Uterus (tissue), 4 donors: ENCODE measurements at places on chromosomes 3 and 15.

- DNase-seq: peak; percentile 54
These were observed 562 bp downstream of the NBEAL2 start for GRCh38 chr3:46979958-46980497.

GRCh38 chr15:33888176-33888575 lies 80.1 kb upstream of the CHRM5 start:
- DNase-seq: no peak

DNA sequence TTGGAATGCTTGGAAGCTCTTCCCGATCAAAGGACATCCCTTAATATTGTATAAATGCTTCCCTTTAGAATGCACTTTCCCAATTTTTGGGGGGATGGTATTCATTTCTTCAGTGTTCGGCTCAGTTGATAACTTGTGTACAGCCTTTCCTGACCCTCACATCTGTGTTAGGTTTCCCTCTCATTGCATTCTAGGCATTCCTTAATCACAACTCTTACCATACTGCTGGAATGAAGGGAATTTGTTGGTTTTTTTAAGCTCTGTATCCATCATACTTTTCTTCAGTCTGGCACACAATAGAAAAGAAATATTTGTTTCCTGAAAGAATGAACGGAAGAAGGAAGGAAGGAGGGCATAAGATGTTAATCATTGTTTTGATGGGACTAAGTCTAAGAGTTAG lies 119.5 kb downstream of the CHST2 start:
- no peak for DNase-seq

DNA sequence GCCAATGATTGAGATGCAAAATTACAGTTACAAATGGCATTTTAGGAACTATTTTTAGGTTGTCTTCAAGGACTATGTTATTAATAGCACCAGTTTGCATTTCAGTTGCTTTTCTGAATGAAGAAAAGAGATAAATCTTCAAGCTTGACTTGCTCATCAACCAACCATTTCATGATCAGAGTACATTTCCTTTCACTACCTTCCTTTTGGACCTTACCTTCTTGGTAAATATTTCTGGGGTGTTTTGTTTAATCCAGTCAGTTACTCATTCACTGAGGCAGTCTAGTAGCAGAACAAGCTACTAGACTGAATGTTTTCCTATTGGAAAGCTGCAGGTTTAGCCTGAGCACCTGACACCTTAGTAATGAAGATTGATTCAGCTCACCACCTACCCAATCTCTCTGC lies 8.2 kb downstream of the SLC27A2 start:
- no peak for DNase-seq

- no peak for DNase-seq
These were observed 32.2 kb upstream of the BCL2A1 start for GRCh38 chr15:80003171-80003570.

DNA sequence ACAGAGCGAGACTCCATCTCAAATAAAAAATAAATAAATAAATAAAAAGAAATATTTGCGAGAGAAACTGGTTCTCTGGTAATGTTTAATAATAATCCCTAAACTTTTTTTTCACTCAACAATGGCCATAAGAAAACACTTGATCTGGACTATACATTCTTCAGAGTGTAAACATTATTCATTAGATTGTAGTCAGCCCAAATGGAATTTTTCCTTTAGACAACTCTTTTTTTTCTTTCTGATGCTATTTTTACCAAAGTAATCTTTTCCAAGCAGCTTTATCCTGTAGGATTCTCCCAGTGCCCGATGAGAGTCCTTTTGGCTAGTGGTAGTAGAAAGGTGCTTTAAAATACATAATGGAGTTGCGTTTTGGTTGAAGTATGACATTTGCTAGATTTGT lies 90.4 kb downstream of the NEDD4 start:
- no peak for DNase-seq

- DNase-seq: no peak
These were observed 49.0 kb upstream of the OSBPL11 start for GRCh38 chr3:125644036-125645005.

- DNase-seq: no peak
These were observed 105.6 kb downstream of the LPP start for GRCh38 chr3:188259596-188259995.

DNA sequence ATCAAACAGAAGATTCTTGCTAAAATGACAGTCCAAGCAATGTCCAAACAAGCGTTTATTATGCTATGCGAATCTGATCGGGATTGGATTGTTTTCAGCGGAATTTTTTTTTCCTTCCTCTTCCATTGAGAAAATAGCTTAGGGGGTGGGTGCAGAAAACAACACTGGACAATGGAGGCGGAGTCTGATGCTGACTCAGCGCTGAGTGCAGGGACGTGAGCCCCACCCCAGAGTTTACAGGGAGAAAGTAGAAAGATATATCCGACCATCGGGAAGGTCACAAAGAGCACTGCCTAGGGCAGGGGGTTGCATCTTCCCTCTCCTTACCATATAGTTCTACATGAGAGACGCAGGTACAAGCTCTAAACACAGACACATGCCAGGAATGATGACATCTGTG lies 117.0 kb downstream of the FOXP1 start:
- DNase-seq: no peak

GRCh38 chr3:56990641-56991015 lies 69.8 kb upstream of the SPATA12 start:
- DNase-seq: no peak

- DNase-seq: no peak
These were observed 86.0 kb upstream of the VEPH1 start for GRCh38 chr3:157589211-157589610.

DNA sequence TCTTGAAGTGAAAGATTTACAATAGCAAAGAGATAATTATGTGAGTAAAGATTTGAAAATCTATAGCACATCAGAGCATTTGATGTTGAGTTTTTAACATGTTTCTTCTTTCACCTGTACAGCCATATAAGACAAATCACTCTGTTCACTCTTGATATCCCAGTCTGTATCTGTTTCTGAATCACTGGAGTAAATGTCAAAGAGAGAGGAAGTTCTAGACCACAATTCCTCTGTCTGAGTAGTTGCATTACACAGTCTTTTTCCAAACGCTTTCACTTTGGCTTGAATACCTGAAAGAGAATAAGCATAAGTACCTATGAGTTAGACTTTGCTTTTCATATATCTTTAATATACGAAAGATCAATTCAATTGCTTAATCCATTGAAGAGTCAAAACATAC lies 9.9 kb downstream of the THAP10 start:
- no peak for DNase-seq

- no peak for DNase-seq
These were observed 29.0 kb downstream of the ADIPOQ start for GRCh38 chr3:186871403-186871924.

DNA sequence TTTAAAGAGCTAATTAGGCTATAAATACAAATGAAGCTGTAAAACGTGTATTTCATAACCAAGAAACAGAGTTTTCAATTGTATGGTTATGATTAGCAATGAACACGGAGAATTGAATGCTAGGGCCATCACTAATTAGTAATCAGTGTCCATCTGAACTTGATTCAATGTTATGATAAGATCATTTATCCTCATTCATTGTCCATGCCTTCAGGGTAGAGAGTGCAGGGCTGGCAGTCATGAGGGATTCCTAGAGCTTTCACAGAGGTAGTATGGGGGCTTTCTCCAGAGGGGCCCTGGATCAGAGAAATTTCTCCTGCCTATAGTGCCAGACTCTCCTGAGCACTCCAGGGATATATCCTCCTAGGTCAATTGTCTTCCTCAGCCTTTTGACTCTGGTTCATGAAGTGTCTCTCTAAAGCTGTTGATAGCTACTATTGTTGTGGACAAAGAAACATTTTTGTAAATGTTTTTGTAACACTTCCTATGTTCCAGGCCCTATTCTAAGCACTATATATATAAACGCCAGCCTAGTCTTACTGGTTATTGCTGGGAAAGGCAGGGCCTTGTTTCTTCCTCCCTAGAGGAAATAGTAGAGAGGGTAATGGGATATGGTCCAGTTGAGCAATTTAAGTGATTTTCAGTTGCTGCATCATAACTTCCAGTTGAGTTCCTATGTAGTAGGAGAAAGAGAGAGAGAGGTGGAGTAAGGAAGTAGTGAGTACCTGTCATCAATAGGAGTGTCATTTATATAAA lies 249.0 kb downstream of the NFKBIZ start:
- no peak for DNase-seq

- no peak for DNase-seq
These were observed 29.5 kb downstream of the KCNAB1 start for GRCh38 chr3:156149876-156150275.

GRCh38 chr3:48478626-48479555 lies 25.1 kb downstream of the SHISA5 start:
- no peak for DNase-seq

DNA sequence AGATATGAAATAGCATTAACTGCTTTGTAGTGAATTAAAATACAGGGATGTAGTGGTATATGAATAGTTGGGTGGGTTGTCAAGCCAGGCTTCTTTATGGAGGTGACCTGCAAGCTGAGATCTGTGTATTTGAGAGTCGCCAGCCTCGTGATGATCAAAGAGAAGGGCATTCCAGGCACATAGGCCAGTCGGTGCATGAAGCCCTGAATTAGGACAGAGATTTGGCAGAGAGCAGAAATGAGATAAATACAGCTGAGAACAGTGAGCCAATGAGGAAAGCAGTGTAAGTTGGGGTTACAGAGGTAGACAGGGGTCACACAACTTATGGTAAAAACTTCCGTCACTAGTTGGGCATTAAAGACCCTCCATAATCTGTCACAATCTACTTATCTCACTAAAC lies 641.9 kb downstream of the OTOL1 start:
- DNase-seq: no peak

- no peak for DNase-seq
These were observed 44.4 kb upstream of the FAN1 start for GRCh38 chr15:30859091-30859874.

GRCh38 chr3:90069748-90070147 lies 962.3 kb downstream of the EPHA3 start:
- no peak for DNase-seq

DNA sequence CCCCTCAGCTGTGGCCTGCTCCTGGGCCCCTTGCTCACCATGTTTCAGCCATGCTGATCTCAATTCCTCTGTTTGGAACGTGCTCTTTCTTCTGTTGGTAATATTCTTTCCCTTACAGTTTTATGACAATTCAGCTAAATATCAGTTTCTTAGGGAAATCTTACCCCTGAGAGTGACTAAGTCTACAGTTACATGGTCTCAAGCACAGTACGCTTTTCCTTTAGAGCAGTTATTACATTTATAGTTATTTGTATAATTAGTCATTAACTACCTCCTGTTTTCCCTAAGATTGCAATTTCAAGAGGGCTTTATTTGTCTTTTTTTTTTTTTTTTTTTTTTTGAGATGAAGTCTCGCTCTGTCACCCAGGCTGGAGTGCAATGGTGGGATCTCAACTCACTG lies 23.5 kb downstream of the C3orf62 start:
- DNase-seq: no peak

GRCh38 chr3:869734-870133 lies 223.1 kb upstream of the CNTN6 start:
- no peak for DNase-seq

GRCh38 chr3:67602816-67603215 lies 51.6 kb downstream of the SUCLG2 start:
- DNase-seq: no peak

DNA sequence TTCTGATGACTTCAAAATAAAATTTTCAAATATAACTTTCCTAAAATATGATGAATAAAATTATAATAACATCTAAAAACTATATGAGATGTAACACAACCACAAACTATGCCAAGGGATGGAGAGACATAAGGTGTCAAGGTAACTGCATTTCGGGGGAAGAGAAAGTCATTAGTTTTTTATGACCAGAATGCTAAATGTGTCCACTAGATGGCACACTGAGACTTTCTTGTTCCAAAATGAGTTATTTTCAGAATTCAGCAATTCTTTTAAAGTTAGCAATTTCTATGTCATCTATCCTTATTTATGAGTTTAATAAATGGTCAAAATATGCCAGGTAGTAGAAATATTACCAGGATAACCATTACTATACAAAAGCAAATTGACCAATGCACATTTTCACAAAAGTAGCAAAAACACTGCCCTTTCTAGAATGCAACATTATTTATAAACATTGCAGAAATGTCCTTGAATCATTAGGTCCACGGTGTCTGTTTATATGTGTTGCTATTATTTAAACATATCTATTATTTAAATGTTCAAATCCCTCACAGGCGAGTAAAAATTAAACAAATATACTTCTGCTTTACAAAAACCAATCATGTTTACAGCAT lies 374.2 kb downstream of the PLCL2 start:
- no peak for DNase-seq

- DNase-seq: no peak
These were observed 17.0 kb downstream of the TGM5 start for GRCh38 chr15:43249699-43250203.

GRCh38 chr15:68204361-68204760 lies 771 bp downstream of the CALML4 start:
- no peak for DNase-seq

DNA sequence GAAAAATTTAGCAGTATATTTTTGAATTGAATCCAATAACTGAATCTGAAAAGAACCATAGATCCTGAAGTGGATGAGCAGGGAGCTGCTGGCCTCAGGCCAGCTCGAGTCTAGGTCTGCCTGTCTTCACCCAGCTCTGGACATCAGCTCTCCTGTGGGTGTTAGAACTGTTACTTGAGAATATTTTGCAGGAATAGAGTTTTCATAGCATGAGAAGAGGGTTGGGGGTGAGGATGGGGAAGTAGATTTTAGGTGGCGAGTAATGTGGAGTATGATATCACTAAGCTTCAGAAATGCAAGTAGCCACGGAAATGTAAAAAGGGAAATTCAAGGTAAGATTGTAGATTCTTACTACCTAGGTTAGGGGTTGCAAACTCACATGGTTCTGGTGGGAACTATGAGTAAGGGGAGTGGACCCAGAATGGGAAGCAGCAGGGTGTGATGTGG lies 6.2 kb downstream of the RAB8B start:
- DNase-seq: no peak

DNA sequence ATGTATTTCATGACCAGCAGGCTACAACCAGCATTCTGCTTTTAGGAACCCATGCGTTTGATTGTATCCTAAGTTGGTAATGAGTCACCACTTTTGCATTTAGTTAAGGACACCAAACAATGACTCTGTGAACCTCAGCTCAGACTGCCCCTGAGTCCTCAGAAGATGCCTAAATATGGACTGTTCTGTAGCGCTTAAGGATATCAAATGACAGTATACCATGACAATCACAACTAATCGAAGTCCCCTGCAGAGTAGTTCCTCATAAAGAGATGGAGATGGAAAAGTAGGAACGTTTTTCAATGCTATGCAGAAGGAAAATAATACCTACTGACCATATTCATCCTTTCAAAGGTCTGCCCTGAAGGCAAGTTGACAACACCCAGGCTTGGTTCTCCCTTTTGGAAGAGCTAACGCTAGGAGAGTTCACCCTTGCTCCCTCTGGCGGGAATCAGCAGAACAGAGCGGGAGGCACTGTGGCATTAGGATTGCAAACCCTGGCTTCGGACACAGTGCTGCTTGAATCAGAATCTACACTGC lies 508.6 kb downstream of the FHIT start:
- no peak for DNase-seq

DNA sequence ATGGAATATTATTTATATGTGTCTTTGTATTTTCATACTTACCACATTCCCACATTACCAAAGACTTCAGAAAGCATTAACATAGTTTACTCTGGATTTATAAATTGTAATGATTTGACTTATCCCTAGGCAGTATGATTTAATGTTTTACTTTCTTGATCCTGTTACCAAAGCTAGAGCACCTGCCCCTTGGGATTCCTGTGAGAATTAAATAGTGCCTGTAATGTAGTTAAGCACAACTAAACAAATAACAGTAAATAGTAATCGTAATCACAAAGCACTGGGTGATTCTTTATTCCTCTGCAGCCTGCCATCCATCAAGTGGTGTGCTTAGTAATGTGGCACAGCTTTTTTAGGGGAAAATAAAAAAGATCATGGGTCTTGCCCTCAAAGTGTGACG lies 39.1 kb downstream of the ATP2C1 start:
- no peak for DNase-seq

GRCh38 chr3:183884097-183884426 lies 618 bp downstream of the PARL start:
- no peak for DNase-seq
